ENCODE measurements at places on chromosomes 3 and 15. TPM values are rescaled to one million over a fixed set of nuclear protein-coding genes. Genes with fewer than 3 reads are reported as not detected.

Gene STARD5
- 4.2 TPM for total RNA-seq

- H3K27me3 ChIP-seq, result peaks cover 2% of the 10 kb centered on the region
- no peaks in the 10 kb centered on the region for H3K36me3 ChIP-seq
- H3K4me3 ChIP-seq, result no peak overlapping the region
- no peak for DNase-seq
- H3K27ac ChIP-seq, result no peak overlapping the region
Measured at GRCh38 chr3:124269619-124270018, 277.7 kb upstream of the ROPN1 start.

DNA sequence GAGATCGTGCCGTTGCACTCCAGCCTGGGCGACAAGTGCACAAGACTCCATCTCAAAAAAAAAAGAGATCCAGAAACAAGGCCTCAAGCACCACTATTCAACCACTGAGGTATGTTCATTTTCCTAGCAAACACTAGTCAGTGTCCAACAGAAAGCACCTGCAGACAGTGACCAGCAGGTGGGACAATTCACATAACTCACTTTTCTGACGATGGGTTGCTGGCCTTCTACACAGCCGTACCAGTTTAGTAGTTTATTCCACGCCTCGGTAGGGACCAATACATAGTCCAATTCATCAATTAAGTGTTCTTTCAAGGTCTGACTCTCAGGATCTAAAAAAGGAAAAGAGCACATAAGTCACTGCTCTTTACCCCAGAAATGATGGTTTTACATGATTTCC is 12.4 kb downstream of the USP4 start:
- DNase-seq, result no peak
- peaks cover 1% of the 10 kb centered on the region for H3K4me1 ChIP-seq
- H3K27me3 ChIP-seq, result no peaks in the 10 kb centered on the region
- no peak overlapping the region for H3K27ac ChIP-seq
- H3K4me3 ChIP-seq, result no peak overlapping the region

DNA sequence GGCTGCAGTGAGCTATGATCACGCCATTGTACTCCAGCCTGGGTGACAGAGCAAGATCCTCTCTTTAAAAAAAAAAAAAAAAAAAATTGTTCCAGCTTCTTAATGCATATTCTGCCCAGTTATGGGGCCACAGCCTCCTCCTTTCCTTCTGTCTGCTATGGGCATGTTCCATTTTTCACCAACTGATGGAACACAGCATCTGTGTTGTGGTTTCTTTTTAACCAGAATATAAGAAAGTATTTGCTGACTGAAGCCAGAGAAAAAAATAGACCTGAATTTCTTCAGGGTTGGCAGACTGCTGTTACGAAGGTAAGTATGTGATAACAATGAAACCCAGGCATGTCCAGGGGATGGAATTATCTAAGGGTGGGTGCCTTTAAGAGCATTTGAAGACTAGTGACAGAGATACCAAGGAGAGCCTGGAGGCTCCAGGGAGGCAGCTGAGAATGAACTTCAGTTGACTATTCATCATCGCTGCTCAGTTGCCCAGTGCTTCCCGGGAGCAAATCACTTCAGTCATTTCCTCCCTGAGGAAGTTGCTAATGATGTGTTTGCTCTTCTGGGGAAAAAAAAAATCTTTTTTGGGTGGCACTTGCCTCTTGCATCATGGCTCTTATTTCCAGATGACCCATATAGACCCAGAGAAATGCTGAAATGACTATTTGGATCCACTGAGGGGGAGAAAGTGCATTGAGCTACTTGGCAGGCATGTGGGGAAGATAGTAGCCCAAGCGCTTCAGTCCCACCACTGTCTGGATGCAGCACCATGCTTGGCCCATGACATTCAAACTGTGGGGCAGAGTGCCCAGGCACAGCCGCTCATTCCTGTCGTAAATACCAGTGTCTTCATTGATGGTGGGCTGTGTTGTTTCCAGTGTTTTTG is 14.5 kb downstream of the NCBP2 start:
- no peaks in the 10 kb centered on the region for H3K4me1 ChIP-seq
- no peak overlapping the region for H3K27ac ChIP-seq
- H3K27me3 ChIP-seq, result no peaks in the 10 kb centered on the region
- DNase-seq, result no peak
- H3K4me3 ChIP-seq, result no peak overlapping the region

All from activated CD4-positive, alpha-beta memory T cell treated with anti-CD3 and anti-CD28 coated beads, Interleukin-2, amount 10 ng/mL, durations not matched to agents 7 days and 5 days (primary cell).